Lower lobe of right lung (tissue), 2 donors: ENCODE measurements at places on chromosomes 16 and 17. TPM values are rescaled to one million over a fixed set of nuclear protein-coding genes. Genes with fewer than 3 reads are reported as not detected.

- no peak for DNase-seq
Observed at GRCh38 chr16:57123216-57123973, 31.0 kb downstream of the CPNE2 start.

DNA sequence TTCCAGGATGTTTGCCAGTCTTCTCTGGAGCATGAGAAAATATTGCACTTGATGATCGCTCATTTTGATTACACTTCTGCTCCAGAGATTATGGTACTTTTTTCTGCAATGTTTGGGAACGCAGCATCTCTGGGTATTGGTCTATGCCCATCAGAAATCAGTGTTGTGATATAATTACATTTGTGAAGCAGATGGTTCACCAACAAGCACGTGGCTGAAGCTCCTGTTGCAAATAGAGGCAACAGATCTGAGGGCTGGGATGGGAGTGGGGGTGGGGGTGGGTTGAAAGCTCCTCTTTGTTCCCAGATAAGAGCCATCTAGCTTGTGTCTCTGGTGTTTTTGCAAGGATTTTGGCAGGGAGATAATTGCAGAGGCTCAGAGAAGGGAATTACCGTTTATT is 252.3 kb downstream of the SHISA9 start:
- DNase-seq = no peak

- DNase-seq = no peak
Observed at GRCh38 chr17:67993998-67994361, 2.3 kb downstream of the C17orf58 start.

- DNase-seq = no peak
Observed at GRCh38 chr17:80065478-80066170, 29.2 kb downstream of the CCDC40 start.

Gene SPATA22
- 0.53 TPM for total RNA-seq

Gene DVL2
- total RNA-seq = 46.4 TPM
